ENCODE measurements at places on chromosomes 5 and 9.
A peak's percentile ranks its signal among the peaks of the same experiment; 100 is the strongest.

GRCh38 chr5:19619571-19619970 is 368.4 kb downstream of the CDH18 start:
- DNase-seq, result no peak

GRCh38 chr9:128684325-128685199 is 4.5 kb upstream of the SET start:
- peak; percentile 81 for DNase-seq

DNA sequence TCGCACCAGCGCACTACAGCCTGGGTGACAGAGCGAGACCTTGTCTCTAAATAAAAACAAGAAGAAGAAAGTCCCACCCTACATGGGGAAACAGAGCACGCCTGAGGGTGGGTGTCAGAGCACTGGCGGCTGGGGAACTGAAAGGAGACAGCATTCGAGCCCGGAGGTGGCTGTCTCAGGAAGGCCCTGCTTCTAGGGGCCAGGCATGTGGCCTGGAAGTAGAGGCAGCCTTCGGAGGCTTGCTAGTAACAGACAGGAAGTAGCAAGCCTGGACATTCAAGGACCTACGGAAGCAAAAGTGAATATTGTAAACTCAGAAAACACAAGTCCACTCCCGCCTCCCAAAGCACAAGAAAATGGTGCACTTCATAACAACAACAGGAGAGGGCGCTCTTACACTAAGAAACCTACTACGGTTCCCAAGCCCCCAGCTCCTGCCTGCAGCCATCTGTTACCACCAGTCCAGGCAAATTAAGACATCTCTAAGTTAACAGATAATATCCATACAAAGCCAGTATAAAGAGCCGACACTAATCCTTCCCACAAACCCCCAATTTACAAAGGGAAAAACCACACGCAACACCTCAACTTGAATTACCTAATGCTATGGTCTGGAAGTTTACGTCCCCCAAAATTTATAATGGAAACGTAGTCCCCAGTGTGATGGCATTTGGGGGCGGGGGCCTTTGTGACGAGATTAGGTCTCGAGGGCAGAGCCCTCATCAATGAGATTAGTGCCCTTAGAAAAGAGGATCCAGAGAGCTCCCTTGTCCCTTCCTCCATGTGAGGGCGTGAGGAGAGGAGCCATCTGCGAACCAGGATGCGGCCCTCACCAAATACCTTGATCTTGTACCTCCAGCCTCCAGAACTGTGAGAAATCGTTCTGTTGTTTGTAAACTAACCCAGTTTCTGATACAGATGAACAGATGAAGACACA is 7.7 kb downstream of the RASGEF1C start:
- DNase-seq, result peak; percentile 16

GRCh38 chr9:130522233-130522808 is 57.1 kb upstream of the FUBP3 start:
- DNase-seq, result no peak

GRCh38 chr9:117178596-117179375 is 236.1 kb downstream of the ASTN2 start:
- no peak for DNase-seq

GRCh38 chr9:34929506-34930102 is 28.5 kb upstream of the PHF24 start:
- peak; percentile 19 for DNase-seq

DNA sequence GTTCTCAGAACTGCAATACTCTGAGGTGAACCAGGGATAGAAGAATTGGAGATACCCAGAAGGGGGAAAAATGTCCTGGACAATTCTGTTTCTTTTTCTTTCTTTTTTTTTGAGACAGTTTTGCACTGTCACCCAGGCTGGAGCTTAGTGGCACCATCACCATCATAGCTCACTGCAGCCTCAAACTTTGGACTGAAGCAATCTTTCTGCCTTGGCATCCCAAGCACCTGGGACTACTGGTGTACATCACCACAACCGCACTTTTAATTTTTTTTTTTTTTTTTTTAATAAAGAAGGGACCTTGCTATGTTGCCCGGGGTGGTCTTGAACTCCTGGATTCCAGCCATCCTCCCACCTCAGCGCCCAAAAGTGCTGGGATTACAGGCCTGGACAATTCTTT is 1.9 kb downstream of the EMB start:
- no peak for DNase-seq

DNA sequence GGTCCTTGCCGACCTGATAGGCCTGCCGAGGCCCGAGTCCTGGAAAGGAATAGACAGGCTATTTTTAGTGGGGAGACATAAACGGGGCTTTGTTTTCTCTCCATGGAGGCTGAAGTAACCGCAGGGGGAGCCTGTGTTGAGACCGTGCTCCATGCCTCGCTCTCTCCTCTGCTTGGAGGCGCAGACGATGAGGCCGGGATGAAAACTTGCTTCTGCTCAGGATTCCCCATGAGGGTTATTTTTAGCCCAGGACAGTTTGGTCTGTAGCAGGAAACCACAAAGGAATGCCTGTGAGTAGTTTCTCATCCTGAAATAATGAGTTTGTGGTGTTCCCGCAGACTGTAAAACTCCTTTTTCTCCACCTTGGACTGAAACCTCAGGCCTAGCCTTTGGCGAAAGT is 81.9 kb upstream of the RARS1 start:
- DNase-seq, result no peak

DNA sequence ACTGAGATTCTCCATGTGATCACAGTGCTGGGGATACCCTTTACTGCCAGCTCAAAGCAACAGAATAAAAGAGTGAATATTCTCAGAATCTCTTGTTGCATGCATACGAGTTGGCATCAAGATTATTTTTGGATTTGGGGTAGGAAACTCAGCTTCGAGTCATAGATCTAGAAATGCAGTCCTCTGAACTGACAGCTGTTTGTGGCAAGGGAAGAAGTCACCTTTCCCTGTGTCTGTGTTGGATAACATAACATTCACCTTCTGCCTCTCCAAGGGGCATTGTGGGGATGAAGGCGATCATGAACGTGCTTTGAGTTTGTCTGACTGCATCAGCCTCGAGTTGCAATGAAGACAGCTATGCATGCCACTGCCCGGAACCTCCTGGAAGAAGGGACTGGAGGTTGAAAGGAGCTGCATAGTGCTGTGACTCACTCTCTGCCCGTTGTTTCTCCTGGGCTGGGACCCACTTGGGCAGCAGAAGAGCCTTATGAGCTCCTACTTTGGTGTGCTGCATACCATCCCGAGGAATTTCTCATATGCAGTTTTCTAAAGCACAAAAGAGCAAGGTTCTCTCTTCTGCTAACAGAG is 231.7 kb downstream of the ARHGAP26 start:
- DNase-seq, result no peak

DNA sequence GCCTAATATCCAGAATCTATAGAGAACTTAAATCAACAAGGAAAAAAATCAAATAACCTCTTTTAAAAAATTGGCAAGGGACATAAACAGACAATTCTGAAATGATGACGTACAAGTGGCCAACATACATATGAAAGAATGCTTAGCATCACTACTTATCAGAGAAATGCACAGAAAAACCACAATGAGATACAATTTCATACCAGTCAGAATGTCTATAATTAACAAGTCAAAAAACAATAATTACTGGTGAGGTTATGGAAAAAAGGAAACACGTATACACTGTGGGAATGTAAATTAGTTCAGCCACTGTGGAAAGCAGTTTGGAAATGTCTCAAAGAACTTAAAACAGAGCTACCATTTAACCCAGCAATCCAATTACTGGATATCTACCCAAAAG is 1192.0 kb downstream of the CDH12 start:
- no peak for DNase-seq

- no peak for DNase-seq
Measured at GRCh38 chr5:112876362-112876761, 15.3 kb downstream of the SRP19 start.

DNA sequence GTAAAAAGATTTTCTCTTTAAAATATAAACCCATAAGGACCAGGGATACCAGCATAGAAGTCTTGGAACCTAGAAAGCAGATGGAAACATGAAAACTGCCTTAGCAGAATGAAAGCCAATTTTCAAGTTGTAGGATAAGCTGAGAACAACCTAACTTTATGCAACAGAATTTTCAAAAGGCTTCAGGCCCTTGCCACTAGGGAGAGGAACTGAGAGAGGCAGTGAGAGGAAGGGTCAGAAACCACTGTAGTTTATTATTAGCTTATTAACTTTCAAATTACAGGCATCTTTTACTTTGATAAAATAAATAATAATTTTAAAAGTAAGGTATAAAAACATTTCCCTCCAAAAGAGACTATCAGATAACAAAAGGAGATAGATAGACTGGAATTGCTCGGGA is 33.4 kb downstream of the FAM81B start:
- no peak for DNase-seq

DNA sequence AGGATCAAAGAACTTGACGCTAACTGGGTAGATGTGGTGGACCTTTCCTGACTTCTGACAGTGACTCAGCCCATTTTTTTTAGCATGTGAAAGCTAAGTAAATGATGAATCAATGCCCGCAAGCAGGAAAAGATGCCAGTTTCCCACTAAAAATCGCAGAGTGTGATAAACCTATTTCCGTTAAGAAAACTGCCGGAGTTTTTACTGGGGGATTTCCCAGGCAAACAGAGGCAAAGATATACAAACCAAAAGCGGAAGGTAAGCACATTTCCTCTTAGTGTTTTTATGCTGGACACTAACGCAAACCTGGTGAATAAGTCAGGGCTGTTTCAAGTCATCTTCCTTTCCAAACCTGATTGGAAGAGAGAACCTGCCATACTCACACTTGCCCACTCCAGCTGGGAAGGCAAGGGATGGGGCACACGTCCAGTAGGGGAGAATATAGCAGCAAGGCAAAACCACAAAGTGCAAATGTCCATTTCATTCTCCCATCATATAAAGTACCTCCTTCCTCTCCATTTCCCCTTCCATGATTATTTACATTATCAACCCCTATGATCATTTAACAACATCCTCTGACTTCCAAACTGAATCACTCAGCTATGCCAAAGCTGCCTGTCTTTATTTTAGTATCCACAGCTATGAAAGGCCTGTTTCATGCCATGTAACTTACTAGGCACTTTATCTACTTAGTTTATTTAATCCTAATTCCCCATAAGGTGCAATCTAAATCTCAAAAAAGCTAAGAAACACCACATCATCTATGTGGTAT is 349.7 kb upstream of the RFX3 start:
- no peak for DNase-seq

- no peak for DNase-seq
Measured at GRCh38 chr5:80161165-80161564, 94.7 kb downstream of the SERINC5 start.

- no peak for DNase-seq
Measured at GRCh38 chr9:7300484-7300883, 499.1 kb downstream of the DMAC1 start.

- no peak for DNase-seq
Measured at GRCh38 chr5:171562822-171563221, 143.4 kb downstream of the FGF18 start.

- no peak for DNase-seq
Measured at GRCh38 chr9:114551750-114552685, 35.6 kb upstream of the ATP6V1G1 start.

DNA sequence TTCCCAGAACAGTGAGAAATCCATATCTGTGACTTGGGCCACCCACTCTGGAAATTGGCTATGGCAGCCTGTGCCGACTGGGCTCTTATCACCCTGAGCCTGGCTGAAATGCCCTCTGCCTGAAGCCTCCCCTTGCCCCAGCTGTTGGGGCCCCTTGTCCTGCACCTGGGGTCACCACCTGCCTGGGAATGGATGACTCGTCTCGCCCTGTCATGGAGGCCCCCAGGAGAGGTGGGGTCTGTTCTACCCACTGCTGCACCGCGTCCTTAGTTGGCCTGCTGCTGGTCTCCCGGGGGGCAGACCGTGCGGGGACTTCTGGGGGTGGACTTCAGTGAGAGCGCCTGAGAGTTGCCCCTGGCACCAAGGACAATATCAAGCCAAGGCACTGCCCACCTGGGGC is 46.6 kb upstream of the COL5A1 start:
- DNase-seq, result no peak

All from CD4-positive, alpha-beta T cell treated with Interleukin-21 for 1 hour (primary cell).